NCI-H2227 treated with DMSO at 0.1 percent for 48 hours (cell line): ENCODE measurements at places on chromosomes 3 and 15.
A peak's percentile ranks its signal among the peaks of the same experiment; 100 is the strongest.

DNA sequence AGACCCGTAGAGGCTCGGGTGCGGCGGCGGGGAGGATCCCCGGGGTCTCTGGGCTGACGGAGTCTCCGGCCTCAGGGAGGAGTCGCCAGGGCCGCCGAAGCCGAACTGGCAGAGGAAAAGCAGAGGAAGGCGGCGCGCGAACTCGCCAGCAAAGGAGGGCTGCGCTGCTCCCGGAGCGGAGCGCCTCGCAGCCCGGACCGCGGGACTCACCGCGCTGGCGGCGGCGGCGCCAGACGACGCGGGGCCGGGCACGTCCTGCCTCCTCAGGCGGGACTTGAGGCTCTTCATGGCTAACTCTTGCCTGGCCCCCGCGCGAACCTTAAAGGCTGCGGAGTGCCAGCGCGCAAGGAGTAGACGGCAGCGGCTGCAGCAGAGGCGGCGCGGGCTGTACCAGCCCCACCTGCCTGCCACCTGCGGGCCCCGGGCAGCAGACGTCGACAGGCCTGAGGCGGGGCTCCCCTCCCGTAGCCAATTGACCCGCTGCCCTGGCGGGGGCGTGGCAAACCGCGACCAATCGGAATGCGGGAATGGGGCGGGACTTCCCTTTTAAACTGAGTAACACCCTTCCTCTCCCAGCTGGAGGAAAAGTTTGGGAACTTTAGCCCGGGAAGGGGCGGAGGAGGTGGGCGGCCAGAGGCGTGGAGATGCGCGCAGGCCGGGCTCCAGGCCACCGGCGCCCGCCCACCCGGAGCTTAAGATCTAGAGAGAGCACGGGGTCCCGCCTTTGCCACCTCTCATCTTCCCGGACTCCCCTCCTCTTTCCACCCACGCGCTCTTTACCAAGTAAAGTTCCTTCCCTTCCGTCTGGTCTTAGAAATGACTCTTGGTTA lies at the start of gene UACA:
TSS of gene UACA (minus strand) at position 439 of the 830 bp plus-strand sequence. CDS start at position 288, 151 bp downstream.
- peak; percentile 83 for DNase-seq

- peak; percentile 64 for DNase-seq
Measured at GRCh38 chr3:55860049-55860721, 373.1 kb upstream of the WNT5A start.

GRCh38 chr15:100900136-100900794 lies 18.9 kb upstream of the LRRK1 start:
- no peak for DNase-seq

DNA sequence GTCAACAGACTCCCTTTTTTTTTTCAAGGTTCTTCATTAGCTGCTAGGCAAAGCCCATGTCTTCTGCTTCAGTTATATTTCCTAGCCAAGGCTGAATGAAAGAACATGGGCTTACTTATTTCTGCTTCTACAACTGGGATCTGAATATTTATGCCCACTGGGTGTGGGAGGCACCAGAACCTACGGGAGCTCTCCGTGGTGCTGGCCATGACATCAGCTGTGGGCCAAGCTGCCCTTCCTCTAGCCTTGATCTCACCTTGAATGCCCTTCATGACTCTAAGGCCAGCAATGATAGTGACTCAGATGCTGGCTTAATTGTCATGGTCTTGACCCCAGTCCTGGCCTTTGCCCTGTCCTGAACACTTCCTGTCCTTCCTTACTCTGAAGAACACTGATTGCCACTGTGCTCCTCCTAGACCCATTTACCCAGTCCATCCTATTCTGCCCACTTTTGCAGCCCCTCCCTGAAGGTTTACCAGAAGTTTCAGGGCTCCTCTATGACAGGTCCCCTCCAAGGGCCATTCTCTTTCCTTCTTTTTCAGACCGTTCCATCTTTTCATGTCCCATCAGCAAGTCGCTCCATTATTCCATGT lies 32.8 kb upstream of the PRR20G start:
- DNase-seq: no peak

DNA sequence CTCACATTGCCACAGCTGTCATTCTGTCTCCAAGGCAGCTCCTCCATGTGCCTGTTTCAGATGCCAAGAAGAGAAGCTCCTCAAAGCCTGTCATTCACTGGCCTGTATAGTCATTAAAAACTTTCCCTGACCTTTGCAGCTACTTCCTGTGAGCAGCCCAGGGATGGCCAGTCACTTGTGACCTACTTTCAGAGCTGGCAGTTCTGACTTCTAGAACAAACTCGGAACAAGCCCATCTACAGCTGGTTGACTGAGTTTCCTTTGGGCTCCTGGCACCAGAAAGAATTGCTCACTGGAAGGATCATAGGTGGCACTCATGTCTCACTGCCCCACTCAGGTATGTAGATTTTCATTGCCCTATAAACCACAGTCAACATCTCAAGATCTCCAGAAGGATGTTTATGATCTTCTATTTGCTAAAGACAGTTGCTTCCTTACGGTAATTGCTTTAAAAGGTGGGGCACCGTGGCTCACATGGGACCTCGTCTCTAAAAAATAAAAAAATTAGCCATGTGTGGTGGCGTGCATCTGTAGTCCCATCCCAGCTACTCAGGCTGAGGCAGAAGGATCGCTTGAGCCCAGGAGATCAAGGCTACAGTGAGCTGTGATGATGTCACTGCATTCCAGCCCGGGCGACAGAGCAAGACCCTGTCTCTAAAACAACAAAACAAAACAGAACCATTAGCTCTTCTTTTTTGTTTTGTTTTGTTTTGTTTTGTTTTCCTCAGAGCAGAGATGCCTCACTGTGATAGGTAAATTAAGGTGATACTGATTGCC lies 11.2 kb upstream of the ATP13A3 start:
- no peak for DNase-seq

DNA sequence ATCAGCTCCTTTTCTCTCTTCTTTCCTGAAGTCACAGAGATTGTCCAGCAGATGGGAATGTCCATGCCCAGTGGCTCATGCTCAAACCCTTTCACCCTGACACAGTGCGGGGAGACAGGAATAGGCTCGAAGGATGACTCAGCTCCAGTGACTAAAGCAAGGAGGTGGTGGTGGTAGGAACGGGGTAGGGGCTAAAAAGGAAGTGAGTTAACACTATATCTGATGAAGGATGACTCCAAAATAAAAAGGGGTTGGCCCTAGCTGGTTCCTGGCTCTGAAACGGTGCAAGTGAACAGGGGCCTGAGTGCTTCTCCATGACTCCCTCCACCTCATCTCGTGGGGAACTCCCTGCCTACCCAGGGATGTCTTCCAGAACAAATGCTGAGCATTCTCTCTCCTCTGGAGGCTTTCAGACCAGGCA lies 167.4 kb upstream of the LPP start:
- no peak for DNase-seq

GRCh38 chr3:69718866-69719586 lies 20.2 kb upstream of the MITF start:
- DNase-seq: no peak

DNA sequence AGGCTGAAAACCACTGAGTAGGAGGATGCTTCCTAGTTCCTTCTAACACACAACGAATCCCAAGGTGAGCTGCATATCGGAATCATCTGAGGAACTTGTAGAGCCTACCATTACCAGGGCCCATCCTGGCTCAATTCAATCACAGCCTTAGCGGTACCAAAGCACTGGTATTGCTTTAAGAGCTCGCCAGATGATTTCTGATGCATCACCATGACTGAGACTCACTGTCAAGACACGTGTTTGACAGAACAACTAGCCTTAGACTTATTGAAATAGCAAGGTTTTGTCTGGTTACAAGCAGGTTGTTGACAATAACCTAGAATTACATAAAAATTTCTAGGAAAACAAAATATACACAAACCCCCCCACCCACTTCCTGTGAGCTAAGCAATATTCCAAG lies 68.5 kb downstream of the CBLB start:
- no peak for DNase-seq

DNA sequence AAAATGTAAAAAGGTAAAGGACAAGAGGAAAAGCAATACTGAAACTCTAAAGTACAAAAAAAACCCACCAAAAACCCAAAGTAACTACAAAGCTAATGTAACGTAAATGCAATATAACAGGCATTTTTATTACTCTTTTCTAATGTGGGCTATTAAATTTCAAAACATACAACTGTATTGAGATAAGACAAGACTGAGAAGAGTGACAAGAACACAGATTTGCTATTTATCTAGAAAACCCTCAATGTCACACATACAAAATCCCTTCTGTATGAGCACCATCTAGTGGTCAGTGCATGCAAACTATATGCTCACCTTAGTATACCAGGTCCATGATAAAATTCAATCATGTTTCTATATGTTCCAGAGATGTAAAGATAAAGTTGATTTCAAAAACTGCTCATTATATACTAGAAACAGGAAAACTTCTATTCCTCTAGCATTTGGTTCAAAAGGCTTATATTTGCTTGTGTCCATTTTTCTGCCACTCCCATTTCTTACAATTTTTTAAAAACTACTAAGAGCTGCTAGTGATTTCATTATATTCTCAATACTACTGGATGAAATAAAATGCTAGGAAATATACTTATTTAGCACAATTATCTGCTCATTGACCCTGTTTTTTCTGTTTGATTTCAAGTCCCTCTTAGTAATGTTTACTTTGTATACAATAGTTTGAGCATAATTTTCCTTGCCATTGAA lies 111.4 kb downstream of the DLG1 start:
- peak; percentile 63 for DNase-seq

DNA sequence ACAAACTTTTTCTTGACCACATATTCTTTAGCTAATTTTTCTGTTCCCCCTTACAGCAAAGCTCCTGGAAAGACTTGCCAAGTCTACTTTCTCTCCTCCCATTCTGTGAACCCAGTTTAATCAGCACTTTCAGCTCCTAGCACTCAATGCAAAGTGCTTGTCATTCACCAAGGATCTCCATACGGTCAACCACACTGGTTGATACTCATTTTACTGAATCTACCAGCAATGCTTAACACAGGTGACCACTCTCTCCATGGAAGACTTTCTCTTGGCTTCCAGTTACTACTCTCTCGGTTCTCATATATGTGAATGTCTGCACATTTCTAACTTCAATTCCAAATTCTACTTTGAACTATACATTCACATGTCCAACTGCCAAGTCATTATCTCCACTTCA lies 11.7 kb downstream of the MRPL3 start:
- no peak for DNase-seq

DNA sequence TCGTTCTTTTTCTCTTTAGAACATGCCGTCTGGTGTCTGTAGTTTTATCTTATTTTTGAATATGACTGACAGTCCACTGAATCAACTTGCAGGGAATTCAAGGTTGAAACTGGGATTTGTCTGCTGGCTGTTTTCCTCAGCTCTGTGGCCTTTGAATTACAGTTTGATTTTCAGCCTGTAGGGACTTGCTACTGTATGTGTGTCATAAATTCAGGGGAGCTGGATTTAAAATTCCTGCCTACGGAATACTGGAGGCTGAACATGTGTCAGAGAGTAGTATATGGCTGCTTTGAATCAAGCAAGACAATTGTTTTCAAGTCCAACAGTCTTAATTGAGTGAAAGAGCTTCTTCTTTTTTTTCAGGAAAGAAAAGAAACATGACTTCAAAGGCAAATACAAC lies 33.9 kb downstream of the RARB start:
- DNase-seq: no peak

DNA sequence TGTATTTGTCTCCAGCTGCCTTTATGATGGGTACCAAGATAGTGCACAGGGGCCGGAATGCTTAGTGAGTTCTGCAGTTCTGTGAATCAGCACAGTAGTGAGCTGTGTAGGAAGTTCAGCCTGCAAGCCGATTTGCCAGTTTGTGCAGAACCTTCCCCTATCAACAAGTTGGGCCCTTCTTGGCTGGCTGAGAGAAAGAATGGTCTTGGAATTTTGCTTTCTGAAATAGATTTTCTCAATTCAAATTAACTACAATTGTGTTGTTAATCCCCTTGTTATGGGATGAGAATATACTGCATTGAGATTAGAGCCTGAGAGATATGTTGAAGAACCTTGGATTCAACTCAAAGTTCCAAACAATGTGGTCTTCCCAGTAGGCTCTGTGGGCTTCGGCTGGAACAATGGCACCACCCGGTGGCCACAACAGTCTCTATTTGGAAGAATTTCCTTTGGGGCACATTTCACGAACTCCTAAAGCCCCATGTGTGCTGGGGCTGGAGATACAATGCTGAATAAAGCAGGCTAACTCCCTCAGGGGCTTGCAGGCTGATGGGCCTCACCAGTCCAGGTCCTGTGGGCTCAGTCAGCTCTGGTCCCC lies 59.1 kb downstream of the TRIM42 start:
- DNase-seq: peak; percentile 33

- no peak for DNase-seq
Measured at GRCh38 chr3:60055765-60056164, 1005.9 kb upstream of the CFAP20DC start.

GRCh38 chr3:186845756-186846155 lies 3.2 kb downstream of the ADIPOQ start:
- no peak for DNase-seq

DNA sequence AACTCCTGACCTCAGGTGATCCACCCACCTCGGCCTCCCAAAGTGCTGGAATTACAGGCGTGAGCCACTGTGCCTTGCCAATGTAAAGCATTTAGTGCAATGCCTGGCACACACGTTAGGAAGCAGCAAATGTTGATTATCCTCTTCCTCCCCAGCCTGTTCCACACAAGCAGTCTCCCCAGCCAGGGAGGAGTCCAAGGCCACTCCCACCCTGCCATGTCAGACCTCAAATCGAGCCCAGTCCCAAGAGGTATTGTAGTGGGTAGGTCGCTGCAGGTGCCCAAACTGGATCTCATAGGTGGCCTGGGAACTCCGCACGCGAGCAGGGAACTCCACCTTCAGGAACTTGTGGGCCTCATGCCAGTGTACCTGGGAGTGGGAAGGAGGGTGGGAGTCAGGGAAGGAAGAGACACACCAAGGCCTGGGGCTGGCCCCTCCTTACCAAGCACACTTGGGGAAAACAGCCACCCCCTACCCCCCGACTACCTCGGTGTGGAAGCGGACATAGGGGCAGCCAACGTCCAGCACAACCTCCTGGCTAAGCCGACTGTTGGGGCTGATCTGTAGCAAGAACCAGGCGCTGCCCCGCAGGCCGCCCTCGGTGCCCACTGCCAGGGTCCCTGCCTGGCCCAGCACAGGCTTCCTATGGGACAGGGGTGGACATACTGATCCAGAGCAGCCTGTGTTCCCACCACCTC lies 10.3 kb downstream of the MAN2C1 start:
- no peak for DNase-seq

GRCh38 chr15:97459771-97460170 lies 500.7 kb upstream of the ARRDC4 start:
- no peak for DNase-seq

DNA sequence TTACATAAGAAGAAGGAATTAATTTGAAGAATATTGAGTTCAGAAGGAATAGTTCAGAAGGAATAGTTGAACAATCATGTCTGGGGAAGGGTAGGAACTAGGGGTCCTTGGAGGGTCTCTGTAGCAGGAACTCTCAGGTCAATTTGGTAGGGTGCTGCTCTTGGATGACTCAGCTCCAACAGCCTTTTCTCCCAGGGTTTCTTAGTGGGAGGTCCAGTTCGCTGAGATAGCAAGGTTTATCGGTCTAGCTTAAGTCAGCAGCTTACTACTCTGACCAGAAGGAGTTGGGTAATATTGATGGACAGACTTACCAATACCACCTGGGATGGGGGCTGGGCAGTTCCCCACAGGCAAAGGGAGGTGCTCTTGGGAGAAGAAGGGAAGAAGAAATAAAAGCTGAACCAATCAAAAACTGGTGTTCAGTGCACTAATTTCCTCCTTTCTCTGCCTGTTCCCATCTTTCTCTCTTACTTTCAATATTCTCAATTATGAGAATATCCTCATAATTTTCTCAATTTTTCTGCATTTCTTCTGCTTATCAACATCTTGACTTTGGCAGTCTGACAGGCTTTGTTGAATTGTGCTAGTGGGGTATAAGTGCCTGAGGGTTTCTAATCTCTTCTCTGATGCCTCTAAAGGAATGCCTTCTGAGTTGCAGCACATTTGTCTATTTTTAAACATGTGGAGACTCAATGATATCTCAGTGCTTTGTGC lies 14.4 kb upstream of the MITF start:
- DNase-seq: no peak
